Neural crest cell (in vitro differentiated cells): ENCODE measurements at places on chromosomes 16 and 17. TPM values are rescaled to one million over a fixed set of nuclear protein-coding genes. Genes with fewer than 3 reads are reported as not detected.

DNA sequence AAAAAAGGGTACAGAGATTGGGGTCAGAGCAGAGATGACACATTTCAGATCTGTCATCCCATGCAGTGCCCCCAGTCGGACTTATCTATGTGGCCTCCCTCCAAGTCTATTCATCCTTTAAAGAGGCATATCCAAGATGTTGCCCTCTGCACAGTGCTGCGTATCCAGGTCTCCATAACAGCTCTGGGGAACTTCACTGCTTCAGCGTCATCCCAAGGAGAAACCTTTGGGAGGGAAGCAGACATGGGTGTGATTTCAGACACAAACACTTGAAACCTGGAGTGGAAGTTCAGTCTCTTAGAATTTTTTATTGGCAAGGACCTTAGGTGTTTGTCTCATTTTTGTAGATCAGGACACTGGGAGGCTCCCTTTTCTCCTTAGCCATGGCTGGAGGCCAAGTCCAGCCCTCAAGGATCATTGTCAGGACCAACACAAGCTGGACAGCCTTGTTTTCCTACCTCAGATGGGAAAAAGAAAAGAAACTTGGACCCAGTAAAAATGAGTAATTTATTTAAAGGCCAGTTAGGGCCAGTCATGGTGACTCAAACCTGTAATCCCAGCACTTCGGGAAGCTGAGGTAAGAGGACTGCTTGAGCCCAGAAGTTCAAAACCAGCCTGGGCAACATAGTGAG is 23.9 kb upstream of the NLK start:
- no peak for DNase-seq

DNA sequence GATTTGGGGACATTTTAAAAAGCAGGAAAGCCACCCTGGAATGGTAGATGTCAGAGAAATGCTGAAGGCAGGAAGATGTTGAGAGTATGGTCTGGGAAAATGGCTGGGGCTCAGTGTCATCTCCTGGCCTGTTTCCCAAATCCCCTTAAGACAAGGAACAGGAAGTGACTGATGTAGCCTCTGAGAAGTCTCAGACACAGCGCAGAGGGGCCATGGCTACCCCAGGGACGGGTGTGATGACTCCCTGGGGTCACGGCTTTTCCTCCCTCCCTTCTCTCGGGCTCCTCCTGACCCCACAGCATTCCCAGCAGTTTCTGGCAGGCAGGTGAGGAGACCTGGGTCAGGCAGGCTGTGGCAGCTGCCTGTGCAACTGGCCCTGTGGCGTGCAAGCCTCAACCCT is 45.4 kb downstream of the RAP1GAP2 start:
- DNase-seq: no peak

DNA sequence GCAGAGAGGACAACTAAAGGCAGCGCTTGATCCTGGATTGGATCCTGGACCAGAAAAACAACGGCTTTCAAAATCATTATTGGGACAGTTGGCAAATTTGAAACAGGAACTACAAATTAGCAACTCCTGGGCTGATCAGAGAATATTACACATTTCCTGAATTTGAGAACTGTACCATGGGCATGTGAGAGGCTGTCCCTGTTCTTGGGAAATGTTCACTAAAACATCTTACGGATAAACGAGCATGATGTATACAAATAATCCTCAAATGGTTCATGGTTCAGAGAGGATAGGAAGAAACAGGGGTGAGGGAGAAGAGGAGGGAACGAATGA is 2.3 kb upstream of the ITGAE start:
- no peak for DNase-seq

GRCh38 chr17:21458054-21458453 is 81.9 kb downstream of the KCNJ12 start:
- DNase-seq: no peak

DNA sequence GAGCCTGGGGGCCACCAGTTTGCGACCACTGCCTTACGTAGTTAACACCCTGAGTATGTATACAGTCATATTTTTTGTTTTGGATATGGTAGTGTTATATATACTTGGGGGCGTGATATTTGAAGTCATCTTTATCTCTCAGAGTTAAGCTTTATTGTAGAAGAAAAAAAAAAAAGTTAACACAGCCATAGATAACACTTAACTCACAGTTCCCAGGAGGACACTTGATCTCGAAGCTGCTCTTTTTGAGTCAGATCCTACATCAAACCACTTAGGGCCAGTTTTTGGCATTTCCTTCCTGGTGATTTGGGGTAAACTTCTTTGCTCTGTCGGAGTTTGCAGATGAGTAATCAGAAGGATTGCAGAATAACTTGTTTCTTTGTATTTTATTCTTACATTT is 5.8 kb downstream of the ITPRIPL2 start:
- no peak for DNase-seq

DNA sequence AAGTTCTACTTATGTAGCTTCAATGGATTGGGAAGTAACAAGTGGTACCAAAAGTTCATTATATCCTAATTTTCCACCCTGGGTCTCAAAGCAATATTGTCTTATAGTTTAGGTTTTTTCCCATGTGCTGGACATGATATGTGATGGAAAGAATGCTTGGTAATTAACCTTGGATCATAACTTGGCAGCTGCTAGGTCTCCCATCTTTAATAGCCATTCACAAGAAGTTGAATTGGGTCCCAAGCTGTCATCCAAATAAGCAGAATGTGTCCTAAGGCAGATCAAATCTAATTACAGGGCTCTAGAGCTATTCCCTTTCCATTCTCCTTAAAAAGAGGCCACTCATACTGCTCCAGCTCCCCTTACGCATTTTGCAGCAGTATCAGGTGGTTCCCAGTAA is 44.7 kb upstream of the KCNJ16 start:
- DNase-seq: no peak

DNA sequence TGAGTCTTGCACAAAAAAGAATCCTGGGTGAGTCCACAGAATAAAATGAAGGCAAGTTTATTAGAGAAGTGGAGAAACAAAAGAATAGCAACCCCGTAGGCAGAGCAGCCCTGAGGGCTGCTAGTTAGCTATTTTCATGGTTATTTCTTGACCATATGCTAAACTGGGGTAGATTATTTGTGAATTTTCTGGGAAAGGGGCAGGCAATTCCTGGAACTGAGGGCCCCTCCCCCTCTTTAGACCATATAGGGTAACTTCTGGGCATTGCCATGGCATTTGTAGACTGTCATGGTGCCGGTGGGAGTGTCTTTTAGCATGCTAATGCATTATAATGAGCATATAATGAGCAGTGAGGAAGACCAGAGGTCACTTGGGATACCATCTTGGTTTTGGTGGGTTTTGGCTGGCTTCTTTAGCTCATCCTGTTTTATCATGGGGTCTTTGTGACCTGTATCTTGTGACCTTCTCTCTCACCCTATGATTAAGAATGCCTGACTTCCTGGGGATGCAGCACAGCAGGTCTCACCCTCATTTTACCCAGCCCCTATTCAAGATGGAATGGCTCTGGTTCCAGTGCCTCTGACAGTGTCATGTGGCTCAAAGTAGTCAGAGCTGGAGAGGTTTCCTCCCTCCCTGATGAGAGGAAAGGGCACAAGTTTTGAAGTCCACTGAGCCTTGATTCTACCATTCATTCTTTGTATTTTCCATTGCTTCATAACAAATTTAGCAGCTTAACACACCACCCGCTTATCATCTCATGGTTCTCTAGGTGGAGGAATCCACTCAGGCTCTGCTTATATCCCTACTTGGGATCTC is 55.7 kb upstream of the LGALS9 start:
- no peak for DNase-seq

GRCh38 chr17:81249223-81250040 is 10.3 kb downstream of the NDUFAF8 start:
- no peak for DNase-seq

DNA sequence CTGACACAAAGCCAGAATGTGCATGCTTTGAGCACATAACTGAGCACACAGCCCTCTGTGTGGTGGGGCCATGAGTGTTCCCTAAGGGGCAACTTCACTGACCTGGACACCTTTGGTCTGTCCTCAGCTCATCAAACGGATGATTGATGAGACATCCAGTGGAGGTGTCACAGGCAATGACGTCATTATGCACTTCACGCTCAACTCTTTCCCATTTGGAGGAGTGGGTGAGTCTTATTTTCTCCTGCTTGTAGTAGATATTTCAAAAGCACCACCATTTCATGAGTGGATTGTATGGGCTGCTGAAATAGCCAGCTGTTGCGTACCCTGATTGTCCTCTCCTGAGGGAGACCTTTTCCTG is 16.2 kb downstream of the ALDH3A2 start:
- DNase-seq: no peak

Gene FMNL1
- 1.1 and 1.2 TPM in 2 replicates for total RNA-seq

Gene HAGHL
- total RNA-seq: 15.0 and 15.4 TPM in 2 replicates

Gene PIPOX
- total RNA-seq: 3.3 and 4.1 TPM in 2 replicates

Gene KRT12
- not detected in 2 replicates for total RNA-seq

Gene NOD2
- total RNA-seq: 0.51 and 0.57 TPM in 2 replicates
